Pulmonary artery endothelial cell (primary cell): ENCODE measurements at places on chromosomes 4 and X. TPM values are rescaled to one million over a fixed set of nuclear protein-coding genes. Genes with fewer than 3 reads are reported as not detected.

- no peak for DNase-seq
These were observed 466.8 kb upstream of the INTU start for GRCh38 chr4:127165971-127166370.

DNA sequence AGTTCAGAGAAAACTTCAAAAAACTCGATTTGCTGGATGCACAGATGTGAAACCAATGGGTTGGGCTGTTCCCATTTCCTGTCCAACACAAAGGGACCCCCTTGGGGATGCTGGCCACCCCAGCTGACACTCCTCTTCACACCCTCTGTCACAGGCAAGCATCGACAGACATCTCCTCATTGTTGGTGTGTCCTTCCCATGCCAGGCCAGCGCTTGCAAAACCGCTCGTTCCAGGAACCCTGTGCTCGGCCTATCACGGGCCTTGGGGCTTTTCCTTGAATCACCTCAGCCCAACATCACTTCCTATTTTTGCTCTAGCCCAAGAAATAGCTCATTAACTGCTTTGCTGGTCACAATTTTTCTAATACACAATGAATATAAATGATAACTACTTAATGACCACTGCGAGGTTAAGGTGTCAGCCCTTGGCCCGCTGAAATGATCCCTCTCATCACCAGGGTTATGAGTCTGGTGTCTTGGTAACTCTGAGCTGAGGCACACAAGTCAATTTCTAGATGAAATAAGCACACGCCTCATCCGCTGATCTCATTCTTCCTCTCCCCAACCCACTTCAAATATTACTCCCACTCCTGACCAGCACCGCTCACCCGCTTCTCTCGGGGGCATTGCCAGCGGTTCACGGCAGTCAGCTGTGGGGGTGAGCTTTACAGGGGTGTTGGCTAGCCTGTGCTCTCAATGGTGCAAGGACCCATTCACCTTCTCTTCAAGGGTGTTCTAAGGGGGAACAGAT, 32.3 kb downstream of the BCOR start:
- DNase-seq = no peak

- no peak for DNase-seq
These were observed 4.5 kb downstream of the SNX25 start for GRCh38 chr4:185213877-185214276.

DNA sequence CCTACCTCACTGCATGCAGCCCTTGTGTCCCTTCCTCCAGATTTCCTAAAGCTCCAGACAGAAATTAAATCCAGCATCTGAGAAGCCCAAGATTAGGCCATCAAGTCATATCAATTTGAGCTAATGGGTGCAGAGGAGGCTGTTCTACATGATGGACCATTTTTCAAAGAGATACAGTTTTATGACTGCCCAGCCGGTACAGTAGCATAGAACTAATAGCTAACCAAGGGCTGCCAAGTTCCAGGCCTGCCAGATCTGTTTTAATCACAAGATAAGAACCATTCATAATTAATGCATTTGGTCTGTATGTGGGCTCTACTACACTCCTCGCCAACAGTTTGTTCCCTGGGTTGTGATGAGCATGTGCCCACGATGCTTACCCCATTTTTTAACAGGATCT, 73.9 kb upstream of the PLAC1 start:
- DNase-seq = no peak

- DNase-seq = no peak
These were observed 168.9 kb upstream of the NUDT10 start for GRCh38 chrX:51163730-51164129.

GRCh38 chr4:79964400-79965211, 108.4 kb downstream of the ANTXR2 start:
- no peak for DNase-seq

DNA sequence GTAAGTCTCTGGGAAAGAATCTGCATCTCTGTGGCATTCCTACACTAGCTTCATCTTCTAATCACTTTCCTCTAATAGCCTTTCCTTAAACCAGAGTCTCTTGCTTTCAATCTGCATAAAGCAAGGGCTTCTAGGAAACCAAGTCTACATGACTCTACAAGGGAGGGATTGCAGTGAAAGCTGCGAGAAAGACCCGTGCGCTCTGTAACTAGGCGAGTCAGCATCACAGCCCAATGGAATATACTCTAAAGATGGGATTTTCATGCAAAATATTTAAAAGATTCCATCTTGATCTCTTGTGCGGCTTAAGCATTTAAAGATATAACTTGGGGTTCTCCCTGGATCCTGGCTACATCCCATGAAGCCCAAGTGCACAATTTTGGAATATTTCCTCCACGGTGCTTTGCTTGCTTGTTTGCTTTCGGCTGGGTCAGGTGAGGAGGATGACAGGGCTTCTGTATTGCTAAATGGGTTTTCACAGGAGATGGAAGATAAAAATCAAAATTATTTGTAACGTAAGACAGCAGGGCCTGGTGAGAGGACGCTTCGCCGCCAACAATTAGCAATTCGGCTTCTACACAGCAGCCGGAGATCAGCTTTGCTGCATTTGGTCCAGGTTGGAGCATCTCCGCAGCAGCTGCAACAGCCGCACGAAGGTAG, 687 bp upstream of the GRIA2 start:
- DNase-seq = no peak

DNA sequence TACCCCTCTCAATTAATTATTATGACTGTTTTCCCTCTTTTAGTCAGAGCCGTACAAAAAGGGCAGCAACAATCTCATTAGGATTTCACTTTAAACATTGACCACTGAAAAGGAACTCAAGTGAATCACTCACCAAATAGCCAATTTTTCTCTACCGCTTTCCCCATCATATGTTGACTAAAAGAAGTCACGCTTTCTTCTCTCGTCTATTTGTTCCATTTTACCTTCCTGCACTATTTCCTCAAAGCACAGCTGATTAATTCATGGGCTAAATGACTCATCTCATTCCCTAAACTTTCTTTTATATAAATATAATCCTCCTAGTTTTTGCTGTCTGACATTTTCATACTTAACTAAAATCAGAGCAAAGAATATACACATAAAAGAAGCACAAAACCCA, 8.2 kb downstream of the MID1 start:
- no peak for DNase-seq

- no peak for DNase-seq
These were observed 594.7 kb downstream of the SMARCA1 start for GRCh38 chrX:128928636-128929035.

GRCh38 chr4:152946446-152946845, 10.3 kb downstream of the FHDC1 start:
- no peak for DNase-seq

GRCh38 chr4:6250235-6250983, 19.2 kb upstream of the WFS1 start:
- no peak for DNase-seq

DNA sequence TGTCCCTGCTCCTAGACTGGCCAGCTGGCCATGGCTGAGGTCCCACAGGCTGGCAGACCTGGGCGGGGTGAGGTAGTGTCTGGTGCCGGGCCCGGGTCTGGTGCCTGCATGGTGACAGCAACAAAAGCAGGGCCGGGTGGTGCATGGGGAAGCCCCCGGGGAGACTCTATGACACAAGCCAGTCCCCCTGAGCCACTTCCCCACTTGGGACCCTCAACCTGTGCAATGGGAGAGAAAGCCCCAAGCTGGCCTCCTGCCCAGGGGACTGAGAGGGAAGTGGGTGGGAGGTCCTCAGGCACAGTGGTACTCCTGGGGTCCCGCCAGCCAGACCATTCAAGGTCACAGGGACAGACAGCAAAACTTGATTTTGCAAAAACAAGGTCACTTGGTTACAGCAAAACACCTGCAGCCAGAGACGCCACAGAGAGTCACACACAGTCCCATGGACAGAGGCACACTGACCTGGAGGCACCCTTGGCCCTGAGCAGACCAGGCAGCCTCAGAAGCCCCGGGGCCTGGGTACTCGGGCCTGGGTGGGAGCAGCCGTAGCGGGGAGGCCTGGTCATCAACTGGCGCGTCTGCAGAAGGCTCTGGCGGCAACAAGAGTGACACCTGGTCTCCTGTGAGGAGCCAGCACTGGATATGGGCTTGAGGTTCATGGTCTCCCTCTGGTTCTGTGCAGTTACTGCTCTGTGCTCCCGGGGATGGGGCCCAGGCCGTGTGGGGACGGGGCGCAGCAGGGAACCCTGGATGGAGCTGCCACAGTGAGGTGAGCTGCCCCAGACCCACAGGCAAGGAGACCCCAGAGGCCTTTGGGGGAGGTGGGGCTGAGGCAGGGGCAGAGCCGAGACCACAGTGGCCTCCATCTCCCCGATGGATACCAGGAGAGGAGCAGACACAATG, 60.6 kb downstream of the HTRA3 start:
- no peak for DNase-seq

DNA sequence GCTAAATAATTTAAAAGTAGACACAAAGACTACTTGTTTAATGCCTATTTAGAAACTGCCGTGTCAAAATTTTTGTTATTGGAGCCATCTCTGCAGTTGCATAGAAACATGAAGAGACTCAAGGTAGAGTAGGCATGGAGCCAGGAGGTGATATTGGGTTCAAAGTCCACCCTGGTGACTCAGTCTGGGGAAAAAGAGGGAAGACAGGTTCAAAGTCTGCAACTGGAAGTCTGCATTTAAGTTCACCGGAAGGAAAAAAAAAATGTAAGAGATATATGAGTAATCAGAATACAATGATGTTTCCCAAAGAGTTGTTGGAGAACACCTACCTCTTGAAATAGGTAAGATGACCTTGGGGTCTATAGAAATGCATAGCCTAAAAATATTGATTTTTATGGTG, 67.4 kb upstream of the QRFPR start:
- DNase-seq = no peak

GRCh38 chr4:122479935-122480416, 23.5 kb upstream of the IL2 start:
- DNase-seq = no peak

DNA sequence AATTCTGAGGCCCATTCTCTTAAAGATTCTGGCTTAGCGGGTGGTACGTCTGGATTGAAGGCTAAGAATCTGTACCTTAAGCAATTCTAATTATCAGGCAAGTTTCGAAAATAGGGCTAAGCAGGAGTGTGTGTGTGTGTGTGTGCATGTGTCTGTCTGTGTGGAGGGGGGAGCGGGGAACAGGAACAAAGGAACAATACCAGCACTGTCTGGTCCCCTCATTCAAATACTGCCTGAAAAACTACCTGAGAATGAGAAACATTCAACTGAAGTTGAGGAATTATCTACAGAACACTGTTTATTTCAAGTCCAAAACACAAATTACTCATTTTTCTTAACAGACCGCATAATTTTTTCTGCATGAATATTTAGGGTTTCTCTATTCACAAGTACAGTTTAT, 18.6 kb downstream of the PGRMC2 start:
- no peak for DNase-seq

DNA sequence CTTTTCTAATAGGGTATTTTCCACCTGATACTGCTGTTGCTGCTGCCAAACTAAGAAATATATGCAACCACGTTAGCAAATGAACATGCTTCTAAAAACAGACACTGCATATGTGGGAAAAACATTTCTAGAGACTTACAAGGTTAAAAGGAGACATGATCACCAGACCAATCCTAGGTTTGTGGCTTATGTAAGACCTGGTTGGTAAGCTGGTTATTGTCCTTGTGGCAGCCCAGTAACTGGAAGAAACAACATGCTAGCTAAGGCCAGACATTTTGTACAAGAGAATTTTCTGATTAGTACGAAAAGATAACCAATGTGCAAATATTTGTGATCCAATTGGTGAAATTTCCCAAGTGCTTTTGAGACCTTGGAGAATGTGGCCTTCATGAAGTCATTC, 112.0 kb downstream of the AFF2 start:
- no peak for DNase-seq

GRCh38 chr4:179372746-179373145, 1930.5 kb upstream of the AGA start:
- no peak for DNase-seq

DNA sequence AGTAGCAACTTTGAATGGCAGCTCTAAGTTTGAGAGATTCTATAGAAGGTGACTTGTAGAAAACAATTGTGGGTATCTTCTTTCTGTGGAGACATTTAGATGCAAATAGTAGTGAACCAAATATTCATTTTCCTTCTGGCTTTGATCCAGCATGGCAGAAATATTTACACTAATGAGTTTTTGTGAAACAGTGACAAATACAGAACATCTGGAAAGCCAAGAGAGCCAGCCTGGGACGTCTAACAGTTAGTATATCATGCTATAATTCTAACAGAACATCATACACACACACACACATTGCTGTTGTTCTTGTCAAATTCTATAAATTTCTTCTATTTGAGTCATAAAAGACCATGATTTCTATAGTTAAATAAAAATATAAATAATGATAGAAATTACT, 1777.9 kb downstream of the ARAP2 start:
- no peak for DNase-seq

DNA sequence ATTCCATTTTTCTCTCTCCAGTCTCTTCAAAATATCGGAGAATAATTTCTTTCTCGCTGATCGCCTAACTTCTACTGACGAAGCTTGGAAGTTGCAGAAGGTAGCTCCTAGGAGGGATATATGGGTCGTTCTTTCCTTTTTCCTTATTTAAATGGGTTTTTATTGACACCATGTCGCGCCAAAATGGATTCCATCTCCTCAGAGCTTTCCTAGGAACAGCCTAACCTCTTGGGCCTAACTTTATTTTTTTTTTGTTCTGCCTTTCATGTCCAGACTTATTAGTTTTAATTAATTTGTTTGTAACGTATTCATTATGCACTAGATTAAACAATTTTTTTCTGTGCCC, 359.4 kb upstream of the ZCCHC13 start:
- DNase-seq = no peak

- no peak for DNase-seq
These were observed 60.5 kb upstream of the CITED1 start for GRCh38 chrX:72366178-72366577.

DNA sequence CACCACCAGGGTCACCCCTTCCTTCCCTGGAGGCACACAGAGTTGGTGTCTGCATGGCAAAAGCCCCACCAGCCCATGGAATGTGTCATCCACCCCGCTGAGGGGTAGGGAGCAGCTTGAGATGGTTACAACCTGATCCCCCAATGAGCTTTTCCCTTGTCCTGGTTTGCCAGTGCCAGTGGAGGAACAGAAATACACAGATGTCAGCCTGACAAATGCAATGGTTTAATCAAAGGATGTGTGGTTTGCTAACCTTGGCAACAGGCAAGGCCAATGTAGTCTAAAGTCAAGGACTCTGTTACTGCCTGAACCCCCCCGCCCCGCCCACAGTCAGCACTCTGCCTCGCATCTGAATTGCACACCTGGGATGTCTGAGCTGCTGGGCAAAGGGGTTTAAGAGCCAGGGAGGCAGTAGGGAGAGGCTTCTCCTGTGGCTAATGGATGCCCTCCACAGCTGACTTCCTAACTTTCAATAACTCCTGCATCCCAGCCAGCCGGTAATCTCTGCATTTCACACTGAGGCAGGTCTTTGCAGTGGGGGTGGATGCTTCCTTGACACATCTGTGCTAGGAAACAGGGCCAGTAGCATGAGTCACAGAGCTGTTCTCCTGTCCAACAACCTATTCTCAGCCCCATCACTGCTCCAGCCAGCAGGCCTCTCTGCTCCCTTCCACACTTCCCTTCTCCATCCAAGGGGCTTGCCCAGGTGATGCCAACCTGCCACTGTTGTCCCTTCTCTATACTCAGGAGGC, 137.5 kb downstream of the AMMECR1 start:
- no peak for DNase-seq

GRCh38 chrX:130631011-130631410, 229.2 kb downstream of the RBMX2 start:
- DNase-seq = no peak

The SFRP2 gene
- total RNA-seq = not detected in 2 replicates

The TMPRSS11D gene
- not detected in 2 replicates for total RNA-seq

The ELK1 gene
- 10.7 and 14.8 TPM in 2 replicates for total RNA-seq

The ENPEP gene
- not detected in 2 replicates for total RNA-seq

The PRKG2 gene
- not detected in 2 replicates for total RNA-seq

The ODAPH gene
- not detected in 2 replicates for total RNA-seq

The FAM9C gene
- total RNA-seq = not detected in 2 replicates
